ENCODE measurements at places on chromosomes 6 and 20.

- no peak for DNase-seq
These were observed 254.6 kb downstream of the ANKRD60 start for GRCh38 chr20:57973886-57974285.

DNA sequence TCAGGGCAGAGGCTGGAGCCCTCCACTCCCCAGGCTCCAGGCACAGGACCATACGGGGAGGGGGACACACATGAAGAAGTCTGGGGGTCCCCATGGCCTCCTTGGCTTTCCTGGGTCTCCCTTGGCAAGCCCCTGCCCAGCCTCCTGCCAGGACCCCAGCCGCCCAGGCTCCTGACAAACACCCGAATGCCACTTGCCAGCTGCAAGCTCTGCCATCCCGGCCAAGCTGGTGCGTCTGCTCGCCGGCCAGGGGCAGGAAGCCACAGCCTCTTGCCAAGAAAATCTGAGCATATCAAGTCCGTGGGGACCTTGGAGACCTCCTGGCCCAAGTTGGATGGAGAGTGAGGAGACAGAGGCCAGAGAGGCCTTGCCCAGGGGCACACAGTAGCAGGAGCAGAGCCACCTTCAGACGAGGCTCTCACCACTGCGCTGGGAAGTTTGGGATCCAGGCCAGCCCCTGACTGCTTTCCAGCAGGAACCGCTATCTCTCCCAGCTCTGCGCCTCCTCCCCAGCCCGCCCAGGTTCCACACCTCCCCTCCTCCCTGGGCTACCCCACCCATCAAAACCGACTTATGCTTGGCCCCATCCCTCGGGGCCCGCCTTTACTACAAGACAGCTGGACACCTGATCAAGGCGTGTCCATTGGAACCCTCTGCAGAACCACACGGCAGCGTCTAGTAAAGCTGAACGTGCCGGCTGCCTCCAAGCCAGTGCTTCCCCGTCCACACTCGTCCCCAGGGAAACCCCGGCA is 80.2 kb downstream of the GRM4 start:
- DNase-seq: no peak

GRCh38 chr6:41524634-41525011 is 21.6 kb upstream of the FOXP4 start:
- no peak for DNase-seq

GRCh38 chr6:122803171-122803661 is 14.2 kb downstream of the SMPDL3A start:
- DNase-seq: no peak

DNA sequence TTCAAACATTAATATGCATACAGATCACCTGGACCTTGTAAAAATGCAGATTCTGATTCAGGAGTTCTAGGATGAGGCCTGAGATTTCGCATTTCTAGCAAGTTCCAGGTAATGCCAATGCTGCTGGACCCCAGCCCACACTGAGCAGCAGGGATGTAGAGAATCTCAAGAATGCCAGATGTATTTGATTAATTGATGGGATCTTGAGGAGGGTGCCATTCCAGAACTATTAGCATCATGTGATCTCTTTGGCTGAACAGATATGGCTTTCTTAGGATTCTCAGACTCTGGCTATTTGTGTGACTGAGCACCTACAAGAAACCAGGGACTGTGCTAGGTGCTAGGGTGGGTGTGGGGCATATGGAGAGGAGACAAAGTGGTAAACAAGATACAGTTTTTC is 16.5 kb upstream of the SNX3 start:
- no peak for DNase-seq
